ENCODE measurements at places on chromosomes 16 and 17.

- DNase-seq: no peak
These were observed 10.6 kb downstream of the CALCOCO2 start for GRCh38 chr17:48841395-48841831.

DNA sequence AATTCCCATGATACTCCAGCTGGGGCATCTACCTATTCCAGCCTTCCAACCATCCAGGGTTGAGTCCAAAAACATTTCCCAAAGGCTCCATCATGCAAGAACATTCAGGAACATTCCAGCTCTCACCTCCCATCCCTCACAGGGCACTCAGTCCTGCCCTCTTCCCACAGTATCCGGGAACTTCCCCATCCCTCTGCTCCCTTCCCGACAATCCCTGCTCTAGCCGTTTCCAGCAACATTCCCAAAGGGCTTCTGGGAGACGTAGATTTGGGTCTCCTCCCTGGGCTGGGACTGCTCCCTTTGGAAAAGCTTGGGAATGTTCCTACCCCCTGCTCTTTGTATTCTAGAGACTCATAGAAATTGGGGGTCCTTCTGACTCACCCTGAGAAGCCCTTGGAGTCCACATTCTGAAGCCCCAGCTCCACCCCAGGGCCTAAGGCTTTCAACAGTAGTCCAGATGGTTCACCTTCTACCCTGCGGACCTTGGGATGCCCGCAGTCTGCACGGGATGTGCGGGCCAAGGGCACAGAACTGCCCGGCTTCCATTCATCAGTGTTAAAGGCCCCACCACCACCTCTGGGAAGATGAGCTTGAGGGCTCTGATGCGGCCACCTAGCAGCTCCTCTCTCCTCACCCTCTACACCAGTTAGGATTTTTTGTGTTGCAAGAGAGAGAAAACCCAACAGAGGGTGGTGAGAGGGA is 25.4 kb downstream of the NGFR start:
- no peak for DNase-seq

DNA sequence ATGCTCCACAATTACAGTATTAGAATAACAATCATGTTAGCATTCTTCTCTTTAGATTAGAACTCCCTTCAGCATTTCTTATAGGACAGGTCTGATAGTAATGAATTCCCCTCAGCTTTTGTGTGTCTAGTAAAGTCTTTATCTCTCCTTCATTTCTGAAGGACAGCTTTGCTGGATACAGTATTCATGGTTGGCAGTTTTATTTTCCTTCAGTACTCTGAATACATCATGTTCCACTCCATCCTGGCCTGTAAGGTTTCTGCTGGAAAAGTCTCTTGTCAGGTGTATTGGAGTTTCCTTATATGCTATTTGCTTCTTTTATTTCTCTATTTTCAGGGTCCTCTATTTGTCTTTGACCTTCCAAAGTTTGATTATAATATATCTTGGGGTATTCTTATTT is 4.0 kb upstream of the ABCA10 start:
- DNase-seq: no peak

DNA sequence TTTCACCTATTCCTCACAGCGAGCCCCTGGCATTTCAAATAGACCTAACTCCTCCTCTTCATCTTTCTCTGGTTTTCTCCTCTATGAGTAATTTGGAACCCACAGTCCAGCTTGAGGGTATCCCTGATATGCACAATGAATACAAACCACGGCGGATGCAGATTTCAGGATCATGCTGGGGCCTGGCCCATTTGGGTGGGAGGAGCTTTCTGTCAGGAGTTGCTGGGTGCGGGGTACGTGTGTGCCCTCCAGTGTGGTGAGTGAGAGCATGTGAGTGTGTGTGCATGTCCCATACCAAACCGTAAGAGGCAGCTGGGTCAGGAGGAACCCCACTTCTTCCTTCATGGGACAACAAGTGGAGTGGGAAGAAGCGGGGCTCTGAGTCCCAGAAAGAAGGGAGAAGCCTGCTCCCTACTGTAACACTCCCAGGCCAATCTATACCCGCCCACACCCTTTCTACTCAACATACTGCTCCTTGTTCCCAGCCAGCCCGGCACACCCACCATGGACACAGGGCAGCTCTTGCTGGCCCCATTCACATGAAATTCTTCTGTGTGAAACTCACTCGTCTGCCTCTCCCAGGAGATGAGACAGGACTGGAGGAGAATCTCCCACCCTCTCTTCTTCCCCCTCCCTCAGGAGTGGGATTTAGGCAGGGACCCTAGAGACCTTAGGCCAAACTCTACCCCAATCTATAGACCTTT is 18.4 kb downstream of the CNTNAP1 start:
- no peak for DNase-seq

DNA sequence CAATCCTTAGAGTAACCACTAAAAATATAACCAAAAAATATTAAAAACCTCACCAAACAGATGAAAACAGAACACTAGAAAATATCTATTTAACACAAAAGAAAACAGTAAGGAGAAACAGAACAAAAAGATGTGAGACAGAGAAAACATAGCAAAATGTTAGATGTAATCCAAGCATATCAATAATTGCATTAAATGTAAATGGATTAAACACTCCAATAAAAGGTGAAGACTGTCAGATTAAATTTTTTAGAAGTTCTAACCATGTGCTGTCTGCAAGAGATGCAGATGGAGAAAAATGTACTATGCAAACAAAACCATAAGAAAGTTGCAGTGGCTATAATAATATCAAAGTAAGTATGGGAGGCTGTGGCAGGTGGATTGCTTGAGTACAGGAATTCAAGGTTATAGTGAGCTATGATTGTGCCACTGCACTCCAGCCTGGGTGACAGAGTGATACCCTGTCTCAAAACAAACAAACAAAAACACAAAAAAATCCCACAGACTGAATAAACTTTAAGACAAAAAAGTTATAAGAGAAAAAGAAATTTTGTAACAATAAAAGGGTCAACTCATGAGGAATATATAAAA is 53.9 kb downstream of the ADCY9 start:
- DNase-seq: no peak

DNA sequence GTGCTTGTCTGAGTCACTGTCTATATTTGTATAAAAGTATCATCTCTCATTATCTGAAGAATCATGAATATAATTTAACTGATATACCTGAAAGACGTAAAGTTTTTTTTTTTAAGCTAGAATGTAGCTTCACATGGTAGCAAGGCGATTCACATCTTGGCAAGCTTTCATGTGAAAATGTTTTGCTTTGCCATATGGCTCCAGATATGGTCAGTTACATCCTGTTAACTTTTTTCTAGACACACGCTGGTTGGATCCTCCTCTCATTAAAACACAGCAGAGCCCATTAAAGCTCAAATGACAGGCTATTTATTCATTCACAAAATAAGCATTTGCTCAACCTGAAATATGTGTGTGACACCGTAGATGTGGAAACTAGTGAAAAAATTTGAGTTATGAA is 412.8 kb downstream of the KIF2B start:
- no peak for DNase-seq

- DNase-seq: peak; percentile 75
These were observed 898 bp downstream of the SNAI3 start for GRCh38 chr16:88685156-88686061.

- DNase-seq: no peak
These were observed 18.7 kb downstream of the RHOT1 start for GRCh38 chr17:32161029-32161428.

DNA sequence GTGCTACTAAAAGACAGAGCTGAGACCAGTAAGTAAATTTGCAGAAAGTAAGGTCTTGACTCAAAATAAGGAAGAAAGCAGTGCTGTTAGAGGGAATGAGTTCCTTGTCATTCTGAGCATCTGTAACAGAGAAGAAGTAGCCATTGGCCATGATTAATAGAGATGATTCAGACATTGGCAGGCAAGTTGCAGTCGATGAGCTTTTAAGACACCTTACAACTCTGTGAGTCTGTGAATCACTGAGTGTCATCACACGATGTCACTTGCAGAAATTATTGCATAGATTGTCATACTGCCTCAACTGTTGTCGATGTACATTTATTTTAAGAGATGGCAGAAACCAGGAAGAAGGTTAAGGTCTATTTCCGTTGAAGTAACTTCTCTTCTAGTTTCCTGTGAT is 201.1 kb upstream of the CDH13 start:
- no peak for DNase-seq

- peak; percentile 60 for DNase-seq
These were observed 18.0 kb downstream of the XPO6 start for GRCh38 chr16:28193530-28194423.

- no peak for DNase-seq
These were observed 16.0 kb downstream of the MAP2K6 start for GRCh38 chr17:69430488-69430887.

GRCh38 chr16:85090181-85090580 is 22.1 kb downstream of the CIBAR2 start:
- DNase-seq: no peak

DNA sequence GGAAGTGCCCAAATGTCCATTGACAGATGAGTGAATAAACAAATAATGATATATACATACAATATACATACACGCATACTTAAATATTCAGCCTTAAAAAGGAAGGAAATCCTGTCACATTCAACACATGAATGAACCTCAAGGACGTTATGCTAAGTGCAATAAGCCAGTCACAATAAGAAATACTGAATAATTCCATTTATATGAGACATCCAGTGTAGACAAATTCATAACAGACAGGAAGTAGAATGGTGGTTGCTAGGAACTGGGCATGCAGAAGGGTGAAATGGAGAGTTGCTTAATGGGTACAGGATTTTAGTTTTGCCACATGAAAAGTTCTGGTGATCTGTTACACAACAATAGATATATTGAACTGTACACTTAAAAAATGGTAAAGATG is 8.8 kb upstream of the ITGB4 start:
- DNase-seq: no peak

DNA sequence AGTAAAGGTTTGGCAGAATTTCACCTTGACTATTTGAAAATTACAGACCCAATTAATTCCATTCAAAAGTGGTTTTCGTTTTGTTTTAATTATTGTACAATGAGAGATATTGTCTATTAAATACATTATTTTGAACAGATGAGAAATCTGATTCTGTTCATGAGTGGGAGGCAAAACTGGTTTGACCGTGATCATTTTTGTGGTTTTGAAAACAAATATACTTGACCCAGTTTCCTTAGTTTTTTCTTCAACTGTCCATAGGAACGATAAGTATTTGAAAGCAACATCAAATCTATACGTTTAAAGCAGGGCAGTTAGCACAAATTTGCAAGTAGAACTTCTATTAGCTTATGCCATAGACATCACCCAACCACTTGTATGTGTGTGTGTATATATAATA is 72.6 kb downstream of the CDK12 start:
- DNase-seq: no peak

DNA sequence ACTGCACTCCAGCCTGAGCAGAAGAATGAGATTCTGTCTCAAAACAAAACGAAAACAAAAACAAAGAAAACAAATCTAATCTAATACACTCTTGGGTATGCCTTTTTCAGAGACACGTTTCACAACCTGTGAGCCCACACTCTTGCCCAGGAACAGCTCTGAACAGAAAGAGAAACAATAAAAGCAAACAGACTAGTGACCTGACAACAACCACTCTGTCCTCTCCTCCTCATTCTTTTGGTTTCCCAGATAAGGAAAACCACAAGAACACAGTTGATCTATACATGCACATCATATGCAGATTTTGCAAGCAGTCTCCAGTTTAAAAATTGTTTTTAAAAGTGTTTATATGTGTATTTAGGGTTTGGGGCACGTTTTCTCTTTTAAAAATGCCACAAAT is 1.3 kb downstream of the MKS1 start:
- no peak for DNase-seq

DNA sequence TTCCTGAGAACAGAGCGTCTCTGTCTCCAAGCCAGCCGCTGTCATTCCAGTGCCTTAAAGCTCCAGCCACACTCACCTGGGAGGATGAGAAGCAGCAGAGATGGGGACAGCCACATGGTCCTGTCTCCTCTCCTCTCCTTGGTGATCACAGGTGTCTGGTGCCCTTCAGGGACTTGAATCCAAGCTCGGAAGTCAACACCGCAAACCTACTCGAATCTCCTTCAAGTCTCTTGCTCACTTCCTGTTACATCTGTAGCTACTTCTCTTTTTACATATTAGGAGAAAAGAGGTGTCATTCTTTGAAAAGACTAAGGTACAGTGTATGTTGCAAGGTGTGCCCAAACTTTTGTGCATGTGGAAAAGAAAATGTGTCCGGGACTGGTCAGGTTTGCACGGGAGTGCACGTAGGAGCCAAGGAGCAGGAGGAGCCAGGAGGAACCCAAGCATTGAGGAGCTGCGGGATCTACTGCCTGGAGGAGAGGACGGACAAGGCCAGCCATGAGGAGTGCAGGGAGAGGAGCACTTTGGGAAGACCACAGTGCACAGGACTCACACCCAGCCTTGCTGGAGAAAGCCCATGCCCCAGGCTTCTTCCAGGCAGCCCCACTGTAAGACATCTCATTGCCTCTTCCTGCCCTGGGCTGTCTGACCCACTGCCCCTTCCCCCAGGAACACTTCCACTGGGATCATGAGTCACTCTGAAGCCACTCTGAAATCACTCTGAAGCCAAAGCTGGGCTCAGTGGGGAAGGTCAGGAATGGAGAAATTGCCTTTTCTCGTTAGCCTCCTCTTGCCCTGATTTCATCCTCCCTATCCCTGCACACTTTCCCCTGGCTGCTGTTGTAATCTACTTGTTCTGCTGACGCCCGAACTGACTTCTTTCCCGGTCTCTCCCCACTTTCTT is at the start of gene CD300LD:
Gene CD300LD, minus strand, starts transcription at position 197 of the 904 bp plus-strand sequence. Its CDS starts 81 bp downstream, at position 116.
- DNase-seq: no peak

GRCh38 chr16:58001781-58002415 is 691 bp downstream of the USB1 start:
- no peak for DNase-seq

- DNase-seq: no peak
These were observed 199.1 kb downstream of the HS3ST3B1 start for GRCh38 chr17:14499976-14500375.

DNA sequence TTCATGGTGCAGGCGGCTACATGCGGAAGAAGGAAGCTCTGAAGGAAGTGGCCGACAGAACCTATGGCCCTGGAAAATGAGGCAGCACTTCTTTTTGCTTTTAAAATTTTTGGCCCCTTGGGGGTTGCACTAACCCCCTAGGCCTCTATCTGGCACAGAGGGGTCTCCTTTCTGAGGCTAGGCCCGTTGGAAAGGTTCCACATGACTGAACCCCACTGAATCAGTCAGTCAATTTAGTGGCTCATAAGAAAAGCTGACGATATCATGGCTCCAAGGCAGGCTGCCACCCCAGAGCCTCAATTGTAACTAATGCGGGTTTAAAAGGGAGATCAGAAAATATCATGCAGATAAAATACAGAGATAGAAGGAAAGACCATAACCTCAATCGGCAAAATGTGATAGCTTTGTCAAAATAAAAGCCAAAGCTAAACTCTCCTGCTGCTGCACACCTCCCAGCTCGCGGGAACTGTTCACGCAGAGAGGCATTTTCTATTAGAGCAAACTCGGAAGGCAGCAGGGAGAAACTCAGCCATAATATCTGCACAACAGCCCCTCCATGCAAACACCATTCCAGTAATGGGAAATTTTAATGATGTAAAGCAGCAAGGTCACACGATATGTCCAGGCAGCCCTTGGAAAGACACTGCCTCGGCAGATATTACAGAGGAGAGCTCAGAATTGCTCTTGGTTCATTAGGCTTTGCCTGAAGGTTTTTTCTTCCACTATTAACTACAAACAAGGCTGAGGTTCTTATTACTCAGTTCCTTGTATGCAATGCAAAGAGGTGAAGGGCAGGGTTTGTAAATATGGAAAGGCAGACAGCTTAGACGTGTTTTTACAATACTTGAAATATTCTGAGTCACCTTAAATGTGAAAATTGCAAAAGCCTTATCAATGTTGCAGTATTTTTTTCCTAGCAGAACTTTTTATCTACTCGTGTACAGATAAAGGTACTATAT is 200.4 kb upstream of the PMFBP1 start:
- DNase-seq: no peak

Data from activated CD4-positive, alpha-beta T cell treated with anti-CD3 and anti-CD28 coated beads, Interleukin-2, amount 50 U/mL, for 48 hours (primary cell).